ENCODE measurements at places on chromosomes 16 and 17.

DNA sequence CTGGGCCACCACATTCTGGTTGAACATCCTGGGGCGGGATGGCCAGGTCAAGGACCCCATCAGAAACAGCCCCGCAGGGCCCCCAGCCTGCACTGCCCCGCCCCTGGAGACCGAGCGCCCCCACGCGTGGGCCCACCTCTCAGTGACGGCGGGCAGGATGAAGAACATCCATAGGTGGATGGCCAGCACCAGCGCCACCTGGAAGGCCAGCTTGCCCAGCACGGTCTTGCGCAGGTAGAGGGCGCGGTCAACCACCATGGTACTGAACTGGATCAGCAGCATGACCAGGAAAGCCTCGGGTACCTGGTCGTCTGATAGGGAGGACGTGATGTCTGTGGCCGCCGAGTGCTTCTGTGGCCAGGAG lies 13.6 kb downstream of the CTU2 start:
- DNase-seq, result no peak

DNA sequence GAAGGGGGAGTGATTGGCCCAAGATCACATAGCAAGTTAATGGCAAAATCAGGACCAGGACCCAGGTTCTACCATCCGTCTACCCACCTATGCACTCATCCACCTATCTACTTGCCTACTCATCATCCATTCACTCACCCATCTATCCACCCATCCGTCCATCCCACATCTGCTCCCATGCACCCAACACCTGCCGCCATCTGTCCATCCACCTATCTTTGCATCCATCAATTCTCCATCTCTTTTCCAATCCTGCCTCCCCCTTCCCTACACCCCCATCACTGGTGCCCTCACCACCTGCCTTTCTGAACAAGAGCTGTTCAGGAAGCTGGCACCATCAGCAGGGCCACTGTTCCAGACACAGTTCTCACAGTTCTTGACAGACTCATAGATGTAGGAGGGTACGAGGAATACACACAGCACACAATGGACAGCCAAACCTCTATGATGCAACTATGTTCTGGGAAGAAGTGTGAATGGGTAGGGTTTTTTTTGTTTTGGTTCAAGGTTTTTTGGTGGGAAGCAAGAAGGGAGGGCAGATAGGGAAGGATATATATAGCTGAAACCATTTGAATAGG lies 4.5 kb downstream of the SAMD14 start:
- no peak for DNase-seq

GRCh38 chr16:62966626-62967025 lies 930.4 kb upstream of the CDH8 start:
- no peak for DNase-seq

DNA sequence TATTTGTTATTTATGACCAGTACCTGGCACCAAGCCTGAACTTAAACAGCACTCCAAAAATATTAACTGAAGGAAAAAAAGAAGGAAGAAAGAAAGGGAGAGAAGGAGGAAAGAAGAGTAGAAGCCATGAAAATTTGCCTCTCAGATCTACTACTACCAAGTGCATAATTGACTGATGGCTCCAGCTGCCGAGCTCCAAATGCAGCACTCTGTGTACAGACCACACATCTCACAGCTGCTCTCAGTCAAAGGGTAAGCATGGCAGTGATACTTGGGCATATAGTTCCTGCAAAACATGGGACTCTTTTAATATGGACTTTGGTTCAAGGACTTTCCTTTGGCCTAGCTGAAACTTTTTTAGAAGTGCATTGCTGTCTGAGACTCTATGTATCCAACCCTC lies 44.0 kb upstream of the NOG start:
- no peak for DNase-seq

GRCh38 chr17:63276821-63277220 lies 169.3 kb downstream of the CYB561 start:
- no peak for DNase-seq

DNA sequence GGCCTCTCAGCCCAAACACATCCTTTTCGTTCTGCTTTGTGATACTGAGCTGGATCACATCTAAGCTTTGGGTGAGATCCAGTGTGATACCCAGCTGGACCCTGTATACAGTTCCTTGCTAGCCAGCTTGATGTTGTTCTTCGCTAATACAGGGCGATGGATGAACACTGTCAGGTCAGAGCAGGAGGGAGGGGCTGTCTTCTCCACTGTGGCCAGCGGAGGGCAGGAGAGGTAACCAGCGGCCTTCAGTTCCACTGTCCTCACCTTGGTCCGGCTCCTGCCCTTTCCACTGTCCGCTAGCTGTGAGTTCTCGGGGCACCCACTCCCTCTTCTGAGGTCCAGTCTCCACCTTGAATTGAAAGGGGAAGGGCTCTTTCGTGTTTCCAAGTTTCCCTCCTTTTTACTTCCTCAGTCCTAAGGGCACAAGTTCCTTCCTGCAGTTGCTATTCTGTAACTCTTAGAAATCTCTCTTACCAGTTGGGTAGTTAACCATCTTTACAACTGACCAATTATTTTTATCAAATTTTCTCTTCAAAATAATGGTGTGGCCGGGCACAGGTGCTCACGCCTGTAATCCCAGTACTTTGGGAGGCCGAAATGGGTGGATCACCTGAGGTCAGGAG lies 3.0 kb upstream of the ZNF213 start:
- DNase-seq, result no peak

GRCh38 chr16:88948781-88949490 lies 28.1 kb downstream of the CBFA2T3 start:
- no peak for DNase-seq

GRCh38 chr17:82103553-82104451 lies 5.8 kb upstream of the FASN start:
- DNase-seq, result no peak
